ENCODE measurements at places on chromosomes 5 and 9.
A peak's percentile ranks its signal among the peaks of the same experiment; 100 is the strongest.

DNA sequence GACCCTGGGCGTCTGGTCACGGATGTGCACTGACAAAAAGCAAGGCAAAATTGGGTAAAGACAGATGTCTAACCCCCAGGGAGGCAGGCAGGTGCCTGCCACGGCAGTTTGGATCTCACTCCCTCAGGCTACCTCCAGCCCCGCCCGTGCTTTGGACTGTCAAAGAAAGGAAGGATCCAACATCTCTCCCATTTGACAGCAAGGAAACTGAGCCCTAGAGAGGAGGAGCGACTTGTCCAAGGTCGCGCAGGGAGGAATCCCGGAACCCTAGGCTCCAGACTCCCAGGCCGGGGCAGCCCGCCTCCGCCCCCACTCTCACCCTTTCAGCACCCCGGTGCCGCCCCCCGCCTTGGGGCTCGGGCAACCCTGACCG, 376 bp downstream of the GOLGA1 start:
- DNase-seq, result no peak

DNA sequence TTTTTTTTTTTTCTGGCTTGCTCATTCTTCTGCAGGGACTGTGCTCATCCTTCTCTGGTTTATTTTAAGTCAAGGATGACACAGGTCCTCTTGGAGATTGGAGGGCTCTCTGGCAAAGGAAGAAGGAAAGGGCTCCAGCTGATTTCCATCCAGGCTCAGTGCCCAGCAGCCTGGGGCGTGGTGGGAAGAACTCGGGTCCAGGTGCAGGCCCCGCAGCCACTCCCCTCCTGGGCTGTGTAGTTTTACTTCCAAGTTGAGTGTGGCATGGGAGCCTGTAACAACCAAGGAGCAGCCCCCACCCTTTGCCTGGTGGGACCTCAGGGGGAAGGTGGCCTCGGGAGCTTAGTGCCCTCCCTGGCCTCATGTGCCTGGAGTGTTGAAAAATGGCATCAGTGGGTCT, 58.9 kb downstream of the ANKRD33B start:
- DNase-seq, result no peak

- DNase-seq, result no peak
Measured at GRCh38 chr9:133742251-133742650, 4.1 kb upstream of the SARDH start.

DNA sequence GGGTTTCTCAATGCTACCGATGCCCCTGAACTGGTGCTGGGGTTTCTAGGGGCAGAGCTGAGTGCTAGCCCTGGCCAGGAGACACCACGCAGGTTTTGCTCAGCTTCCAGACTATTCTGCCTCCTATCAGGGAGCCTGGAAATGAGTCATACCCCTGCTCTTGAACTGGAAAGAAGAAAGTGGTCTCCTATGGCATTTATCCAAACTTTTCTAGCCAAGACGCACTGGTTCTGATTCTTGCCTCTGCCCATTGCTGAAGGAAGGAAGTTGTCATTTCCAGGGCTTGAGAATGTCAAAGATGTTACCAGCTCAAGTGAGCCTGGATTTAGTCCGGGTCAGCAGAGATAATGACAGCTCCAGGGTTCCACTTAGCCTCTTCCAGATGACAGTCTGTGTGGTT, 561.9 kb downstream of the CDK5RAP2 start:
- DNase-seq, result no peak

DNA sequence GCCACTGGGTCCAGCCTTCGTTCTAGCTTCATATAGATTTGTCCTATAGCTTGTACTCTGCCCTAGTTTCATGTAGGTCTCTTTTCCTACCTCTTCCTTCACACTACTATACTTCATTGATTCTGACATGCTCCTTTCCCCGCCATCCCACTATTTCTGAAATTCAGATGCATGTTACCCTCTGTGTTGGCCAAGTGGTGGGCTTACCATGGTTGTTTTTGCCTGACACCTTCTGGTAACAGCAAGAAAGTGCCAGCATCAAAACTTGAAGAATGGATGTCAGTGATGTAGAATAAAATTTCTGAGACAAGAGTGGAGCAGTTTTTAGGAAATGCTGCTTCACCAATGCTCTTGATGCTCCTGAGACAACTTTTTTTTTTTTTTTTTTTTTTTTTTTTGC, 19.5 kb upstream of the SERINC5 start:
- peak; percentile 12 for DNase-seq

DNA sequence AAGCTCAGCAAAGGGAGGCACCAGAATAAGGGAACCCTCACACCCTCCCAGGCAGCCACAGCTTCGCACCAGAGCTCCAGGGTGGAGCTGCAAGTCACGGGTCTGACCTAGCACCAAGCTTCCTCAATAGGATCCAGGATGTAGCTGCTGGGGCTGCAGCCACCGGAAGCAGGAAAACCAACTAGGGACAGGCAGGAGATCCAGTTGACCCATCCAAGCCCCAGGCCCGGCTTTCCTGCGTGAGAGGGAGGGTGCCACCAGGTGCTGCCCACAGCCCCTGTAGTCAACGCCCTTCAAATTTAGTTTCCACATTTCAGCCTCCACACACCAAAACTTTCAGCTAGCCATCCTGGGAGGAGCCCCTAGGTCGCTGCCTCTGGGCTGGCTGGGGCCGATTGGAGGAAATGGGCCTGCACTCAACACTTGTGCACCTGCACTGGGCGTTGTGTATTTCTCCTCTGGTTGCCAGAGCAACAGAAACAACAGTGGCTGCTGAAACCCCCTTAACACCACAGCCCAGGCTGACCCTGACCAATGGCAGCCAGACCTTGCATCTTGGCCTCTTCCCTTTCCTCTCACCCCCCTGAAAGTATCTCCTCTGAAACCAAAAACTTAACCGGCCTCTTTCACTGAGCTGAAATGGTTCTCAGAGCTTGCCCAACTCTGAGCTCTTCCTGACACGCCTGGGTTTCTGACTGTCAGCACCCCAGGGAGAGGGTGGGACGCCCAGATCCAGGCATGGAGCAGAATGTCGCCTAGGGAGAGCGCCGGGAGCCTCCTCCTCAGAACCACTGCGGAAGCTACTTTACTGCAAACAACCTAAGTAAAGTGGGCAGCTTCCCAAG, 226.5 kb upstream of the MAP3K1 start:
- peak; percentile 91 for DNase-seq

DNA sequence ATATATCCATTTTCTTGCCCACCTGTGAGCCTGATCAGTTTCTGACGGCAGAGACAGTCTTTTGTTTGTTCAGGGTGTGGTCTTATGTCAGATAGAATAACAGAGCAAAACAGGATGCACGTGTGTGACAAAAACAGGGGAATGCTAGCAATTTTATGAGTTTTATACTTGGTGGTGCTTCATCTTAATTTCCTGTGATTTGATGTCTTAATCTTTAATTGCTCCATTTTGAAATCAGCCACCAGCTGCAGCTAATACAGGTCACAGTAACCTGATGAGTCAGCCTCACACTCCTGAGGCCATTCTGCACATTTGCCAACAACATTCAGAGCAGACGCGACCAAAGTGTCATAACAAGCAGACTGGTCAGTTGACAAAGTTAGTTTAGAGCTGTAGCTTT, 42.3 kb upstream of the JMY start:
- DNase-seq, result no peak

DNA sequence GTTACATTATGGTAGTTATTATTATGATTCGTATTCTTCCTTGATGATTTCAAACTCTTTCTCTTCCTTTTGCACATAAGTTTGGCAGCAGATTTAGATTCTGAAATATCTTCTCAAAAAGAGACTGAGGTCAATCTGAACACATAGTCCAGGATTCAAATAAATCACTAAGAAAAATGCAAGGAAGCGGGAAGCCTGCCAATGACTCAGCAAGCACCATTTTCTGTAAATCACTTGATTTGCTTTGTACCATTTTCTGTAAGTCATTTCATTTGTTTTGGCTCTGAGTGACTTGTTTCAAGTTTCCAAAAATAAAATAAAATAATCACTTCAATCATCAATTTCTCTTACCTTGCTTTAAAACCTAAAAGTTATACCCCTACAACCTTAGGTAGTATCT, 24.6 kb upstream of the GLIS3 start:
- no peak for DNase-seq

DNA sequence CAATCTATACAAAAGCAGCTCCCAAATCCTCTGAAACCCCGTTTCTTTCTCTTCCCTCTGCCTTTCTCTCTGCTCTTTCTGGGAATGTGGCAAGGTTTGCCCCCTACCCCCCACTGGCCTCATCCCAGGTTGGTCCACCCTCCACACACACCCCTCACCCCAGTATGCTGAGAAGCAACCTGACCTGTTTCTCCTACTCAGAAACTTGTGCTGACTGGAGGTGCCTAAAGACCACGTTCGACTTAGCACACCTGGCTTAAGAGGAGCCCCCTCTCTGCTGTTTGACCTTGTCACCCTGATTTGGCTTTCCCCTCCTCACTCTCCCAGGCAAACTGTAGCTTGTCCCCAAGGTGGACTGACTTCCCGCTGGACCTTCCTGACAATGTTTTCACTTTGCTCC, 1.1 kb upstream of the SEPTIN8 start:
- DNase-seq, result no peak

DNA sequence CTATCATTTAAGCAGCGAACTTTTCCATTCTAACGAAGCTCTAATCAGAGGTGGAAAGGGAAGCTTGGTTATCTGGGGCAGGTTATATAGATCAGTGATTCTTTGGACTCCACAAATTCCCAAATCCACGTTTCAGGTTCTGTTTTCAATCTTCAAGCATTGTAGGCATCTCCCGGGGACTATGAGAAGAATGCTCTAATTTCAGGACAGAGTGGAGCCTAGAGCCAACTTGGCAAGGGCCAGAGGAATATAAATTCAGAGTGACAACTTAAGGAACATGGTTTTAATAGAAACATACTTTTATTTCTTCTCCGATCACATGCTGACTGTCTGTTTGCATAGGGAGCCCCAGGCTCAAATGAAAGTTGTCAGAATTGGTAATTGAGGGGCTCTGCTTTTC, 514.0 kb upstream of the KLF4 start:
- no peak for DNase-seq

DNA sequence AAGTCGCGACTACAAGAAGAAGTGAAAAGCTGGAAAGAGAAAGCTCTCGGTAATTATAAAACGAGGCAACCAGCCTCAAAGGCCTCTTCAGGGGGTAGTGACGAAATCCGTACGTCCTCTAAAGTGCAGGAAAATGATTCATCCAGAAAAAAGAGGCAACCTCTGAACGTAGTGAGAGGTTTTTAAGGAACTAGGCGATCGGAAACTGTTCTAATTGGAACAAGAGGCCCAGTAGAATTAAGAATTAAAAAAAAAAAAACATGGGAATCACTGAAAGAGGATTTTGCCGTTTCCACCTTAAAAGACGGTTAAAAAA, 1.0 kb downstream of the CSNK1A1 start:
- peak; percentile 34 for DNase-seq

Data from CD4-positive, alpha-beta T cell treated with Interferon alpha-2 for 1 hour (primary cell).